Lung microvascular endothelial cell (primary cell): ENCODE measurements at places on chromosomes 5 and 9. TPM values are rescaled to one million over a fixed set of nuclear protein-coding genes. Genes with fewer than 3 reads are reported as not detected.

DNA sequence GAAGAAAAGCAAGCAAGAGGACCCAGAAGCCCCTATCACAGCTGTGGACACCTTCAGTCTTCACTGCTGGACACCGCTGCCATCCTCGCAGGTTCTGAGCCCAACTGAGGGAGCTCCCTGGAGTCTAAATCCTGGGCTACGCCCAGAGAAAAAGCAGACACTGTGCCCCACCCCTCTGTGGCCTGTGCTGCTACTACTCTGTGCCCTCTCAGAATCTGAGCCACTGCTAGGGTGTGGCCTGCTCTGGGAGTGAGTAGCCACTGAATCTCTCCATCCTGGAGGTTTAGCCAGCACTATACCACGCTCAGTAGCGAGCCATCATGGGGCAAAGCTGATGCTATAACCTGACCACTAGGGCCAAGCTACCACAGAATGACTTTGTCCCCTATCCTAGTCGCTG, 338.2 kb downstream of the NPR3 start:
- DNase-seq = no peak

DNA sequence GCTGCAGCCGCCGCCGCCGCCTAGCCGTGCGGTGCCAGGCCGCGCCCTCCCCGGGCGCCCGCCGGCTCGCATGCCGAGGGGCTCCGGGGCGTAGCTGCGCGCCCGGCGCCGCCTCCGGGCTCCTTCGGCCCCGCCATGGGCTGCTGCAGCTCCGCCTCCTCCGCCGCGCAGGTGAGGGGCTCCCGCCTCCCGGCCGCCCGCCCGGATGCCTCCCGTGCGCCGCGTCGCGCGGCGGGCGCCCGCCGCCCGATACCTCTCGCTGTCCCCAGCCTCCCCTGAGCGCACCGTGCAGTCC, 230 bp downstream of the SLC44A1 start:
- no peak for DNase-seq

DNA sequence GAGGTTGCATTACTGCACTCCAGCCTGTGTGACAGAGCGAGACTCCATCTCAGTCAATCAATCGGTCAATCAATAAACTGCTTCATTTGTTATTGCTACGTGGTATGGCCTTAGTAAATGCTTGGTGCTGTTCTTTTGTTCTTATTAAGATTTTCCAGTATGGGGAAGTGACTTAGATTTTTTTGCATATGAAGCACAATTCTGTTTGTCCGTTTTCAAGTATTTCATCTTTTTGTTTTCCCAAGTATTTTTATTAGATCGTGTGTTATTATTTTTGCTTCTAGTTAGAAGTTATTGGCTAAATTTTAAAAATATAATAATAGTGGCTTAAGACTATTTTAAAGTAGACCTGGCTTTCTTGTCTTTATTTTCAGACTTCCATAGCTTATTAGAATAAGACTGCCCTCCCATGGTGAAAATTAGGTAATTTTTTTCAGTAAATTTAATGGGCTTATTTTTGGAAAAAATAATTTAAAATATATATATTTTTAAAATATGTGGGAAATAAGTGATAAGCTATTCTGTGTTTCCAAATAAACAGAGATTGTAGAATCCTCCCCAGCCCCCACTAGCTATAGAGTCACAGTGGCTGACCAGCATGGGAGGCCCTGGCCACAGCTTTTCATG, 14.7 kb upstream of the OMD start:
- DNase-seq = peak; percentile 47

Gene BAAT
- total RNA-seq = not detected in 2 replicates
